ENCODE measurements at places on chromosomes 7 and 10.

GRCh38 chr7:136533732-136534131 lies 334.7 kb upstream of the CHRM2 start:
- no peak for DNase-seq

- DNase-seq = no peak
Observed at GRCh38 chr10:133085251-133086125, 2.2 kb upstream of the ADGRA1 start.

DNA sequence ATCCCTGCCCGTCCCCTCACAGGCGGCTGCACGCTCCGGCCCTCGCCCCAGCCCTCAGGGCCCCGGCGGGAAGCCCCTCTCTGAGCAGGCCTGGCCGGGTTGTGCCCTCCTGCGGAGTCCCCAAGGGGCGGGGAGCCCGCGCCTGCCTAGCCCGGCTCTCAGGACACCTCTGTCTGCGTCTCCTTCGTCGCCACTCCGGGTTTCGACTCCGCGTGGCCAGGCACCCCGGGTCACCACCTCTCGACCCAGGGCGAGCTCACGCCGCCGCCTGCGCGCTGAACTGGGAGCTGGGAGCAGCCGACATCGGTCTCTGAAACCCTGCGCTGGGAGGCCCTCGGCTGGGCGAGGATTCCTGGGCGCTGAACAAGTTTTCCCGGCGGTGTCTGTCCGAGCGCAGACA lies 6.2 kb upstream of the OGDHL start:
- no peak for DNase-seq

DNA sequence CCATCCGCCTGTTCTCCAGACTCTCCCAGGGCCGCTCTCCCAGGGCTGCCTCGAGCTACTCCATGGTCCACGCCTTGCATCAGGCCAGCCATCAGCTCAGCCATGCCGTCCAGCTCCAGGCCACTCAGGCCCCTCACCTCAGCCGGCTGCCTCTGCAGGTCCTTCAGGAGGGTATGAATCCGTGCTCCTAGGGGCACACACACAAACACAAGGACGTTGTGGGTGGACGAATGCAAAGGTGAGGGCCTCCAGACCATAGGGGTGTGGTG lies 449.4 kb downstream of the PTPRN2 start:
- DNase-seq = no peak

DNA sequence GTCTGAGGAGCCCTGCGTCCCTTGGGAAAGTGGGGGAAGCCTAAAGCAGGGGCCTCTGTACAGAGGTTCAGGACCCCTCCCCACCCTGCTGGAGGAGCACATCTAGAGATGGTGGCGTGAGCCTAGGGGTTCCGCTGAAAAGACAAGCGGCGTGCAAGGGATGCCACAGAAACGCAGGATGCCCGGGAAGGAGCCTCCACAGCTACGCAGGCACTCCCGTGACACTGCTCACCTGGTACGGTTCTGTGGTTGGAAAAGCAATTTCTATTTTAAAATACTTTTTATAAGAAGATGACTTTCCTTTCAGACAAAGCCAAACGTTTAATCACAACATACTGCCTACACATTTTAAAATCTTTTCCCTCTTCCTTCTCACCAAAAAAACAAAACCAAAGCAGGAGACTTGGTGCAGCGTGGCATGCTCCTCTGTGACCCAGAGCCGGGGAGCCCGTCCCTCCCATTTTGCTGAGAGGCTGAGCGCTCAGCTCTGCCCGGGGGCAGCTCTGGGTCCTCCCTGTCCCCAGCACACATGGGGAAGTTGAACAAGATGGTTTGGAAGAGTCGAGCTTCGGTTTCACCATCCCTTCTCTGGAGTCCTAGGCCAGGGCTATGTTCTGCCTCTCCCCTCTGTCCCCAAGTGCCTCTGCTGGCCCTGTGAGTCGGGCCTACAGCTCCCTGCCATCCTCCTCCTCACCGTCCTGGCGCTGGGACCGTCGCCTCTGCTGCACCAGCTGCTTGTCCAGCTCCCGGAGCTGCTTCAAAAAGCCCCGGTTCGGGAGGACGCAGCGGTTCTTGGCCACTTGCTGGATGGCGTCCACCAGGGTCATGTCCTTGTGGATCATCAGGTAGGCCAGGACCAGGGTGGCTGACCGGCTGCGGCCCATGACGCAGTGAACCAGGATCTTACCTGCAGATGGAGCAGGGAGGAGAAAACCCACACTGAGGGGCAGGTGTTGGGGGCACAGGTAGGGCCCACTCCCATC lies 74.0 kb upstream of the SAMD8 start:
- no peak for DNase-seq

Measured in prostate gland (tissue), 2 donors.